Endodermal cell (in vitro differentiated cells): ENCODE measurements at places on chromosomes 13 and 19.
A peak's percentile ranks its signal among the peaks of the same experiment; 100 is the strongest.

- DNase-seq: no peak
Measured at GRCh38 chr13:59119475-59119874, 1044.3 kb downstream of the DIAPH3 start.

- peak; percentile 94 for DNase-seq
Measured at GRCh38 chr19:7888145-7888825, at the start of gene LRRC8E. LRRC8E (plus strand) TSS chr19:7888510; CDS start chr19:7895604, 7,094 bp downstream.

DNA sequence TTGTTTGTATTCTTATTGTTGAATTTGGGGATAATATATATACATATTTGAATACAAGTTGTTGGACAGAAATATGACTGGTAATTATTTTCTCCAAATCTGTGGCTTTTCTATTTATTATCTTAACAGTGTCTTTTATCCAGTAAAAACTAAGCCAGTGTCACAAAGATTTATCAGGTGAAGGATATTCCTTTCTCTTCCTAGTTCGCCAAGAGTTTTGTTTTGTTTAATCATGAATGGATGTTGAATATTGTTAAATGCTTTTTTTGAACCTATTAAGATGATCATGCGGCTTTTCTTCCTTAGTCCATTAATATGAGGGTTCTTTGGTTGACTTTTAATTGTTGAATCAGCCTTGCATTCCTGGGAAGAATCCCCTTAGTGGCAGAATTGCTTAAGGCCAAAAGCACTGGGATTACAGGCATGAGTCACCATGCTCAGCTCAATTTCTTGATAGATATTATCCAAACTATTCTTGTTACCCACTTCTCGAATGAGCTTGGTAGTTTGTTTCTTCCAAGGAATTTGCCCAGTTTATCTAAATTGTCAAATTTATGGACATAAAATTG lies 53.3 kb downstream of the TEX26 start:
- no peak for DNase-seq

DNA sequence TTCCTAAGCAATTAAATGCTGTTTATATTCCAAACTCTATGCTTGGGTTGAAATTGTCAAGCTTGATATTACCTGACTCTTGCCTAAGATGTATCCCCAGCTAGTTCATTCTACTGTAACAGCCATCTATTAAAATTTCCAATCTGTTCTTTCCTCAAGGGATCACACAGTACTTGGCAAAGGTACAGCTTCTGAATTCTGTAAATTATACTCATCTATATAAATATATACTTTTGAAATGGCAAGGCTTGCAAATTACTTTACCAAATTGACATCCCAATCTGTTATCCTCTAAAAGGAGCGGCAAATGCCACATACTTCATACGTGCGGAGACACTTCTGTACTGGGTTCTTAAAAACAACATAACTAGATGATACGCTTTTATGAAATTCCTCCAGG lies 330.2 kb downstream of the DNAJC15 start:
- no peak for DNase-seq
